ENCODE measurements at places on chromosomes 1 and 21.

DNA sequence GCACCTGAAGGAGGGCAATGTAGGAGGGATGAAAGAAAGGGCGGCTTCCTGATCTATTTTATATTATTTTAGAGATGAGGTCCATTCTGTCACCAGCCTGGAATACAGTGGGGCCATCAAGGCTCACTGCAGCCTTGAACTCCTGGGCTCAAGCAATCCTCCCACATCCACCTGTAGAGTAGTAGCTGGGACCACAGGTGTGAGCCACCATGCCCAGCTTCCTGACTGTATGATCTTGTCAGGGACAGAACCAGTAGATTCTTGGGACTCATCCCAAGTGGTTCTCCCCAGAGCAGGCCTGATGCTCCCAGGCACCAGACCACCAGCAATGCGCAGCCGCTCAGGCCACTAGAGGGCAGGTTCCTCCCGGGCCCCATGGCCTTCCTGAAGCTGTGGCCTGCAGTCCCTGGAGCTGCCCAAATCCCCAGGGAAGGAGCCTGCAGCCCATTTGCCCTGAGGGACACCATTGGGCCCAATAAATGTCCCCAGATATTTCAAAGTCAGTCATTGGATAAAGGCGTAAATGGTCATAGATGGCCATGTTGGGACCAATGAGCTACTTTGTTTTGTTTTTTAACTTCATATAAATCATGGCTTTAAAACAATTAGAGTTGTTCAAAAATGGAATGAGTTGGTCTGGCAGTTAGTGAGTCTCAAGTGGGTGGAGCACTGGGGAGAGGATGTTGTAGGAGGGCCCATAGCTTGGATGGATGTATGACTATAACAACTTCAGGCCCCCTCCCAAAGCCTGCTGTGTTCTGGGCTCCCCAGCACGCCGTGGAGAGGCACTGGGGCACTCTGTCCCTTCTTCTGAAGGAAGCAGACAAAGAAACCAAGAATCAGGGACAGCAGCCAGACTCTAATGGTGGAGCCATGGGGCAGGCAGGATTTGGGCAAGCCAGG lies 44.7 kb upstream of the GOLT1A start:
- DNase-seq = peak; percentile 91

DNA sequence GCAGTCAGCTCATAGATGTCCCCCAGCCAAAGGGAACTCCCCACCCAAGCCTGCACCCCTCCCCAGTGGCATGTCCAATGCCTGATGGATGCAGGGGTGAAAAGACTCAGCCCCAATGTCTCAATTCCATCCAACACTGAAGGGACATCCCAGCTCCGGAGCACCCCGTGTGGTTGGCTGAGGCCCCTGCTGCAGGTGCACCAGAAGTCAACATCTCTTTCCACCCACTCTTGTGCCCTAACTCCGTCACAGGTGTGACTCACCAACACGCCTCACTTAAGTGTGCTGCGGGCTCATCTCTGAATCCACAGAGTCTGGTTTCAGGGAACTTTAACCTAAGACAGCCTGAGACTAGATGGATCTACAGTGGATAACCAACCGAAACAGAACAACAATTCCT lies 40.9 kb upstream of the ZBTB18 start:
- DNase-seq = peak; percentile 53

DNA sequence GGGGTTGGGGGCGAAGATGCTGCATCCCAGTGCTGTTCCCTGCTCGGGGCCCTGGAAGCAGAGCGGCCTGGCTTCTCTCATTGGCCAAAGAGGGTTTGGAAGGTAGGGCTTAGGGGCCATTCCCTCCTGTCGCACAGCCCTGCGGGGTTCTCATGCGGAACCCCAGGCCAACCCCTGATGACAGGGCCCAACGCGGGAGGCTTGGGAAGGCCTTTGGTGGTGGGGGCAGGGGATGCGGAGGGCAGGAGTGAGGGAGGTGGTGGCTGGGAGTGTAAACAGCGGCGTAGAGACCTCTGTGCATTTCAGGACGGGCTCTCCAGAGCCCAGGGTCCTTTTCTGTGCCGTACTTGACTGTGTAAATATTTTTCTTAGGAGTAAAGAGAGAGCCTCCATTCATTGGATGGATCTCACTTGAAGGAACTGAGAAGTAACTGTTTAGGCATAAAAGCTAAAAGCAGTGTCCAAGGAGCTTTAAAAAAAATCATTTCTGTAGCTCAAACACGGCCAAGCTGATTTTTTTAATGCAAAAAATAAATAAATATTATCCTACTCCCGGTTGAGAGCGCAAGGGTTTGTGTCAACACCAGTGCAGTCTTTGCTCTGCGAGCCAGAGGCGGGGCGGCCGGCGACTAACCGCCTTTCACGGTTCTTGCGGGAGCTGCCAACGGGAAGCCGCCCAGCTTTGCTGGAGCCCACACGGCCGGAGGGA lies 169.1 kb downstream of the PRDM16 start:
- DNase-seq = no peak

- peak; percentile 47 for DNase-seq
Measured at GRCh38 chr1:206001476-206001888, 1.7 kb downstream of the RAB7B start.

DNA sequence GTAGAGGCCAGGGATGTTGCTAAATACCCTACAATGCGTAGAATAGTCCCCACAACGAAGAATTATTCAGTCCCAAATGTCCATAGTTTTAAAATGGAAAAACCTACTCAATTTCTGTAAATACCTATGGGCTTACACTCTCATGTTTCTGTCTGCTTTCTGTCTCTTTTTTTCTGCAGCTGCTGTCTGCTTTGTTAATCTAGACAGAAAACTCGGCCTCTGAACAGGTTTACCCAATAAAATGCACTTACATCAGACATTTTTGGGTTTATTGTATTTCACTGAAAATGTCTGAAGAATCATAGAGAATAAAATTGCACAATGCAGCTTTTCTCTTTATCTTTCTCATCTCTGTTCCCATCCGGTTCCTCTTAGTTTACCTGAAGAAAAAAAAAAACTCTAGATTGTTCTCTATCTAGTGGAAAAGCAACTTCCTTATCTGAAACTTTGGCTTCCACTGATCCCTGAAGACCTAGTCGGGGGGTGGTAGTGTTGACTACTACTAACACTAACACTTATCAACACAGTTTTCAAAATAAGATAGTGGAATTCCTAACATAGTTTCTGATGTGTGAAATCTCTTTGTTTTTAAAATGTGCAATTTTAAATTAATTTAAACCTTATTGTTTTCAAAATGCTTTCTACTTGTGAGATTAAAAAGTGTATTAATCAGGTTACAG lies 76.9 kb upstream of the CCDC190 start:
- DNase-seq = no peak

GRCh38 chr1:19079541-19080472 lies 123.3 kb upstream of the IFFO2 start:
- no peak for DNase-seq

All from iPS-NIHi11 (cell line).